ENCODE measurements at places on chromosomes 12 and 14. TPM values are rescaled to one million over a fixed set of nuclear protein-coding genes. Genes with fewer than 3 reads are reported as not detected.

DNA sequence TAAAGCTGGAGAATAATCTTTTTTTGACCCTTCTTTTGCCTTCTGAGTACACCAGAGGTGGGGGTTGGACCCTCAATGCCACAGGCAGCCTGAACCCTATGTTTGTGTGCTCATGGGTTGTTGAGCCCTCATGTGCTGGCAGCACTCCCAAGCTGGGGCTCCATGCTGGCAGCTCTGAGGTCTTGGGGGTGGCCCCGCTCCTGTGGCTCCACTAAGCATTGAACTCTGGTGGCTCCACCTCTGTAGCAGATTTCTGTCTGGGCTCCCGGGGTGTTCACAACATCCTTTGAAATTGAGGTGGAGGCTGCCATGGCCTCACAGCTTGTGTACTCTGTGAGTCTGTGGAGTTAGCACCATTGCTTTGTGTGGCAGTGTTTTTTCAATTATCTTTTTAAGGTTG lies 557.4 kb upstream of the SEL1L start:
- DNase-seq, result no peak

GRCh38 chr12:121443193-121443870 lies 43.4 kb downstream of the RNF34 start:
- DNase-seq, result peak; percentile 79

DNA sequence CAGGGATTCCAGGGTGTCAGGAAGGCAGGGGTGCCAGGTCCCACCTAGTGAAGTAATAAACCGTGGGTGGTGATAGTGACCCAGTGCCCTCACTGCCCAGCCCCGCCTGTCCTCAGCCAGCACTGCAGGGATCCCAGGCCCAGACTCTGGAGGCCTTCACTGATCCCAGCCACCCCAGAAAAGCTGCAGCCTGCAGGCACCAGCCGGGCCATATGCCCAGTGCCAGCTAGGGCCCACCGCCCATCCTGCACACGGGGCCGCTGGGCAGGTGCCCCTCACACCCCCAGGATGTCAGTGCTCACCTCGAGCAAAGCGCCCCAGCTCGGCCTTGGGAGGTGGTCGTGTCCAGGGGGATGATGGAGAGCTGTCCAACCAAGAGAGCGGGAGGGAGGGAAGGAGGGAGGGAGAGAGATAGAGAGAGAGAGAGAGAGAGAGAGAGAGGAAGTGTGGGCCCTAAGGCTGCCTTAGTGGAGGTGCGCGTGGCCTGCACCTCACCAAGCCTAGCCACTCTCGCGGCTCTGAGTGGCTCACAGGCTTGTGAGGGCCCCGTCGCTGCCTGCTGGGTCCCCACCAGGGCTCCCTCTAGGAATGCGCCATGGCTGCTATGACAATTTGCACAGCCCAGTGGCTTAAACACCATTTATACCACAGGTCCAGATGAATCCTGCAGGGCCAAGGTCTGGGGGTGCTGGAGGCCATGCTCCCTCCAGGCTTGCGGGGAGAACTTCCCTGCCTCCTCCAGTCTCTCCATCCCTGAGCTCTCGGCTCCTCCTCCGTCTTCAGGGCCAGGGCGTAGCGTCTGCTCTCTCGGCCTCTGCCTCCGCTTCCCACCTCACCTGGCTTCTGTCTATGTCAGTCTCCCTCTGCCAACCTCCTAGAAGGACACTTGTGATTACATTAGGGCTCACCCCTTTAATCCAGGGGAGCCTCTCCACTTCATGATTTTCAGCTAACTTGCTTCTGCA lies 401.0 kb downstream of the TMEM121 start:
- no peak for DNase-seq

- no peak for DNase-seq
Measured at GRCh38 chr12:26065451-26065850, 59.4 kb downstream of the BHLHE41 start.

DNA sequence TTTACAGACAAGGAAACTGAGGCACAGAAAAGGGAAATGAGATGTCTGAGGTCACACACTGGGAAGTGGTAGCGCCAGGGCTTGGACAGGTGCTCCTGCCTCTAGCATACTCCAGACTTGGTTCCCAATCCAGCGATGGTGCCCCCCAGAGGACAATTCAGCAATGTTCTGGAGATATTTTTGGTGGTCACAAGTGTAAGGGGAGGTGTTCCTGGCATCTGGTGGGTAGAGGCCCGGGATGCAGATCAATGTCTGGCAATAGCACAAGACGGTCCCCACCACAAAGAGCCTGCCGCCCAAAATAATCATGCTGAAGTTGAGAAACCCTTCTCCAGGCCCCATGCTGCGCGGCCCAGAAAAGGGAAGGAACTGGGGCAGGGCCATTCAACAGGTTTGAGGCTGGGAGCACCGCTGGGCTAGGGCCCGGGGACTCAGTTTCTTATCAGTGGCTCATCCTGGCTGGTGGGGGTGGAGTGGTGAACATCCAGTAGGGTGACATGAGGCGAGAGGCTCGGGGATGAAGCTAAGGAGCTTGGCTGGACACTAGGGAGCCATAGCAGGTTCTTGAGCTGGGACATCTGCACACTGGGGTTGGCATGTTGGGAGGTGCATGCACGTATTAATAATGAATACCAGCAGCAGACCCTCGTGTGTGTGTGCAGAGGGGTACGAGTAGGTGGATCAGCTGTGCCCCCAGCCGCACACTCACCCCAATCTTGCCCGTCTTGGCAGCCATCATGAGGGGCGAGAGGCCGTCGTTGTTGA lies 35.1 kb downstream of the TRPV4 start:
- DNase-seq, result no peak

SETD1B gene
- 27.2 TPM for total RNA-seq

- no peak for DNase-seq
Measured at GRCh38 chr14:85867450-85867849, 337.5 kb downstream of the FLRT2 start.

HSP90B1 gene
- total RNA-seq, result 795 TPM

CCDC184 gene
- not detected for total RNA-seq

GRCh38 chr12:105433804-105434203 lies 103.3 kb downstream of the C12orf75 start:
- DNase-seq, result no peak

DNA sequence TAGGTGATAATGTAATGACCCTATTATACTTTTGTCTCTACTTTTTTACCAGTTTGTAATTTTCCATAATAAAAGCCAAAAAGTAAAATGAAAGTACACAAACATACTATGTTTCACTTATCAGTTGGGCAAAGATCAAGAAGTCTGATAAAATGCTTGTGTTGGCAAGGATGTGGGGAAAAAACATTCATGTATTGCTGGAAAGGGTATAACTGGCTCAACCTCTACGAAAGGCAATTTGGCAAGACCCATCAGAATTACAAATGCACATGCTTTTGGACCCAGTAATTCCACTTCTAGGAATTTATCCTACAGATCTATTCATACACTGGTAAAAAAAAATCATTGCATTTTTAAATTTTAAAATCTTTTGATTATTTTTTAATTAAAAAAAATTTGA lies 68.0 kb downstream of the SPTB start:
- DNase-seq, result no peak

HOXC6 gene
- total RNA-seq, result 0.27 TPM

SLC4A8 gene
- total RNA-seq, result 11.8 TPM

- DNase-seq, result peak; percentile 65
Measured at GRCh38 chr14:67674139-67674479, 323 bp downstream of the VTI1B start.

DNA sequence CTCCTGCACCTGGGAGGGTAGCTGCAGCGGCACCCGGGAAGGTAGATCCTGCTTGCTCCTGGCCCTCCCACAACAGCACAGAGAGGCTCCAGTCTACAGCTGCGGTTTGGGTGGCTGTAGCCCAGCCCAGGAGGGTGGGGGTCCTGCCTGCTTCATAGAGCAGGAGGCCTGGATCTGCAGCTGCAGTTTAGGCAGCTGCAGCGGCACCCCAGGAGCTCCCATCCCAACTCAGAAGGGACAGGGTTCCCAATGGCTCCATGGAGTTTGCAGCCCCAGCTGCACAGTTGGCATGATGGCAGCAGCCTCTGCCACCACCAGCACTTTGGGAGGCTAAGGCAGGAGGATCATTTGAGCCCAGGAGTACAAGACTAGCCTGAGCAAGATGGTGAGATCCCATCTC lies 38.5 kb downstream of the TIMELESS start:
- DNase-seq, result no peak

- DNase-seq, result peak; percentile 26
Measured at GRCh38 chr14:70642303-70643235, 853 bp downstream of the TTC9 start.

DNA sequence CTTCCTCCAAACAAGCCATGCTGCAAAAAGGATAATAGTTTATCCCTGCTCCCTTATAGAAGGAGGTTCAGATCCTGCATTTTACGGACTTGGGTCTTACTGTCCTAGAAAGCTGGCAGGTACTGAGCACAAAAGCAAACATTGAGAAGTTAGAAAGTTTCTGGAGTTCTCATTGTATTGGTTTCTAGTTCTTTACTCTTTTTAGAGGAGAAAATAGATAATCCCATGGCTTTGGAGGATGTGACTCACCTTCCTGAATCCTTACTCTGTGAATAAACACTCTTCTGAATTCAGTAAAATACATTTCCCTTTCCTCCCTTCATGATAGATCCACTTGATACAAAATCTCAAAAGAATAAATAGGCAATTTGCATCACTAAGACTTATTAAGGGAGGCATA lies 188.9 kb downstream of the NPAS3 start:
- no peak for DNase-seq

- DNase-seq, result no peak
Measured at GRCh38 chr14:78007160-78007559, 163.0 kb upstream of the NRXN3 start.

GRCh38 chr12:89695830-89696229 lies 12.8 kb downstream of the ATP2B1 start:
- DNase-seq, result no peak

DNA sequence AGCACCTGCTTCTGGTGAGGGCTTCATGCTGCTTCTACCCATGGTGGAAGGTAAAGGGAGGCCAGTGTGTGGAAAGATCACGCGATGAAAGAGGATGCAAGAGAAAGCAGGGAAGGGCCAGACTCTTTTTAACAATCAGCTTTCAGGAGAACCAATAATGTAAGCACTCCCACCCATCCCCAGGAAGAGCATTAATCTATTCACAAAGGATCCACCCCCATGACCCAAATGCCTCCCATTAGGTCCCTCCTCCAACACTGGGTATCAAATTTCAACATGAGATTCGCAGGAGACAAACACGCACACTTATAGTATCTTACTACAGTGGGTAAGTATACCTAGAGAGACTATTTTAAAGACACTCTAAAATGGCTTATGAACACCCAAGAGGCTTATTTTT lies 80.5 kb upstream of the TMCC3 start:
- DNase-seq, result no peak

DNA sequence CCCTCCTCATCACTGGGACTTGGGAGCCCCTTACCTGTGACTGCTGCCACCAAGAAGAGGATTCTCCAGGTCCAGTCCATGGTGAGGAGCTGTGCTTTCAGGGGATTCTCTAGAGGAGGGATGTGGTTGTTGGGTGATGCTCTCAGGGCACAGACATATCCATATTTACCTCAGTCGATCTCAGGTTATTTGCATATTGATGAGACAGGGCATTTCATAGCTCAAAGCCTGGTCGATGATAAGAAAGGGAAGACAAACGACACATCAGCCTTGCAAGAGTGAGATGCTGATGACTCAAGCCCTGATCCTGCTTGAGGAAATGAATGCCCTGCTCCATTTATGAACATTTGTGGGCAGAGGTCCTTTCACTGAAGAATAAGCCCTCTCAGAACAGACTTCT lies 981.0 kb downstream of the TMEM121 start:
- no peak for DNase-seq

CFAP54 gene
- 5.9 TPM for total RNA-seq

TMBIM4 gene
- total RNA-seq, result 28.7 TPM

IL22 gene
- not detected for total RNA-seq

DNA sequence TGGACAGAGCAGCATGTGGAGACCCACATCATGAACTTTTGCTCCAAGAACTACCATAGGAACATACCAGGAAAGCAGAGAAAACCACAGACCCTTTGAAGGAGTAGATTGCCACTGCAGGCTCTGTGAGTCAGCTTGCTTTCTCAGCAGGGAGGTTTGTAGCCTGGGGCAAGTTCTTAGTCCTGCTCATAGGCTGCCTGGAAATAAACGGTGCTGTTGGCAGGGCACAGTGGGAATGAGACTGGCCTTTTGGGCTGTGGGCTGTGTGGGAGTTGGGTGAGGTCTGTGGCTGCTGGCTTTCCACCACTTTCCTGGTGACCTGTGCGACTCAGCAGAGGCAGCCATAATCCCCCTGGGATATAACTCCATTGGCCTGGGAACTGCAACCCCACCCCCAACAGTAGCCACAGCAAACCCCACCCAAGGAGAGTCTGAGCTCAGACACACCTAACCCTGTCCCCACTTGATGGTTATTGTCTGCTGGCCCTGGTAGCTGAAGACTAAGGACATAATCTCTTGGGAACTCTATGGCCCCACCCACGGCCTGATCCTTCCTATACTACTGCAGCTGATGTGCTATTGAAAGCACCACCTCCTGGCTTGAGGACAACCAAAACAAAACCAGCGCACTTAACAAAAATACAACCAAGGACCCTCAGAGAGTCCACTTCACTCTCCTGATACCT lies 192.1 kb upstream of the GARIN6 start:
- no peak for DNase-seq

FSCB gene
- not detected for total RNA-seq

GRCh38 chr12:121159467-121160307 lies 27.0 kb downstream of the P2RX7 start:
- no peak for DNase-seq

GRCh38 chr14:38559711-38560110 lies 303.8 kb upstream of the CLEC14A start:
- no peak for DNase-seq

SYT10 gene
- total RNA-seq, result 1.2 TPM

DNA sequence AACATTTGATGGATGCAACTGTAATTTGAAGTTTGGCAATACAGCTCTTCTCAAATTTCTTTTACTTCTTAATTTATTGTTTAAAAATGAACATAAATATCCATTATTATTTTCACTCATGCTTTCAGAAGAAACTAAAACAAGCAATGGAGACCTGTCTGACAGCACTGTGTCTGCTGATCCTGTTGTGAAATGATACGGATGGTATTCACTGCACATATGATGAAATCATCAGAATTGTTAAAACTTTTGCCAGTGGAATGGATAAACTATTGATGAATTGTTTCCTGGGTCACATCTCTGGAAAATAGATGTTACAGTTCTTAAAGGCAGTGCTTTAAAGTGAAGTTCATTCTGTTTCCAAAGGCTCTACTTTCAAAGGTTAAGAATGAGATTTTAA lies 59.2 kb downstream of the WASHC4 start:
- DNase-seq, result no peak

CPNE6 gene
- total RNA-seq, result not detected

IL31 gene
- not detected for total RNA-seq

- DNase-seq, result no peak
Measured at GRCh38 chr12:109962398-109962797, 33.8 kb downstream of the GIT2 start.

- DNase-seq, result no peak
Measured at GRCh38 chr14:41915732-41916131, 309.1 kb downstream of the LRFN5 start.

TECPR2 gene
- 33.2 TPM for total RNA-seq

Data from progenitor cell of endocrine pancreas (in vitro differentiated cells).